GOT3 (cell line): ENCODE measurements at places on chromosomes 13 and 19.

GRCh38 chr13:114049026-114049425 is 75.2 kb upstream of the C13orf46 start:
- no peak for DNase-seq

DNA sequence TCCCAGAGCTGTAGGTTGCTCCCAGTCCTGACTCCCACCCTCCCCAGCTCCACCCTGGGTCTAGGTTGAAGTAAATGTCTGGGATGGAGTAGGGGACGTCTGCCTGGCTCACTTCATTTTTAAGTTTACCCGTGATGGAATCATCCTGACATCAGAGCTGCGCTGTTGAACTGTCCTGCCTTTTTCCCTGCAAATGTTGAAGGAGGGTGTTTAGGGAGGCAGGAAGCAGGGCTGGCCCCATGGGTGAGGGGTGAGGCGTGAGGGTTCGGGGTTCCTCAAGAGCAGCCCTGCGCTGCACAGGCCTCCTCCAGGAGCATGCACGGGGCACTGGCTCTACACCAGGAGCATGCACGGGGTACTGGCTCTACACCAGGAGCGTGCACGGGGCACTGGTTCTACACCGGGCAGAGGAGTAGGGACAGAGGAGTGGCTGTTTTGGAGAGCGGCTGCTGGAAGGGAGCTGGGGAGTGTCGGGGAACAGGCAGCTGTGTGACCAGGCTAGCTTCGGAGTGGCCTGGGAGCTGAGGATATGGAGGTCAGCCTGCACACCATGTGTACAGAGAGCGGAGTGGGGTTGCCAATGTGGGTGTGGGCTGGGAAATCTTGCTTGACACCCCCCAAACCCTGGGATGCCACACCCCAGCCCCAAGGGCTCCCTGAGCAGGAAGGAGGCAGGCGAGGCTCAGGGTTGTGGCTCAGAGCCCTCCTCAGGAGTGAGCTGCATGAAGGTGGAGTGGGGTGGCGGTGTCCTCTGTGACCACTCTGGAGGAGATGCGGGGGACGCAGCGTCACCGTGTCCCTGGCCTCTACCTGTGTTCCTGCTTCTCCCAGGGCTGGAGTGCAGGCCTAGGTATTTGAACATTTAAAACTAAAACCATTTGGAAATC is 63.3 kb downstream of the GPR12 start:
- DNase-seq = no peak

GRCh38 chr19:33325920-33326319 is 23.6 kb upstream of the CEBPA start:
- DNase-seq = no peak

GRCh38 chr19:10817291-10818038 is 18.5 kb downstream of the TMED1 start:
- DNase-seq = peak; percentile 84

DNA sequence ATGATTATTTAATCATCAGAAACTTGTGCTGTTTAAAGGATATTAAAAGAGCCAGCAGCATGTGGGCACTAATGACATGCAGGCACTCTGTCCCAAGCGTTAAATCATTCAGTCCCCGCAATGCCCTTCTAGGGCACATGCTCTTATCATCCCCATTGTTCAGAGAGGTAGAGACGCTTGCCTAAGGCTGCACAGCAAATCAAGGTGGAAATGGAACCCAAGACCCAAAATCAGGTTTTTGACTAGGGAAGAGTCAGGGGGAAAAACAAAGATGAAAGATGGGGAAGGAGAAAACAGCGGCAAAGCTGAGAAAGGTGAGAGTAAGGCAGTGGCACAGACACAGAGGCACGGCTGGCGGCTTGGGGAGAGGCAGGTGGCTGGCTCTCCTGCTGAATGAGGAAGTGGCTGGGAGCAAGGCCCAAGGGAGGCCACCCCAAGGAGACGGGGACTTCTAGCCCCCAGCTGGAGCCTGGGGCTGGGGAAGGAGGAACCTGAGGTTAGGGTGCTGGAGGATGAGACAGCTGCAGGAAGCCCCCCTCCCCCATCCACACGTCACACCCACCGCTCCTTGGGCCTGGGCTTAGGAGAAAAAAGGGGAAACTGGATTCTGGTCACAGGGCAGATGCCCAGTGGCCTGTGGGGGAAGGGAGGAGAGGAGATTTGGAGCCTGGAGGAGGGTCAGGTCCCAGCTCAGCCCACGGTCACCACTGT is 1.0 kb upstream of the TYROBP start:
- DNase-seq = no peak
